ENCODE measurements at places on chromosomes 4 and X.
A peak's percentile ranks its signal among the peaks of the same experiment; 100 is the strongest.

DNA sequence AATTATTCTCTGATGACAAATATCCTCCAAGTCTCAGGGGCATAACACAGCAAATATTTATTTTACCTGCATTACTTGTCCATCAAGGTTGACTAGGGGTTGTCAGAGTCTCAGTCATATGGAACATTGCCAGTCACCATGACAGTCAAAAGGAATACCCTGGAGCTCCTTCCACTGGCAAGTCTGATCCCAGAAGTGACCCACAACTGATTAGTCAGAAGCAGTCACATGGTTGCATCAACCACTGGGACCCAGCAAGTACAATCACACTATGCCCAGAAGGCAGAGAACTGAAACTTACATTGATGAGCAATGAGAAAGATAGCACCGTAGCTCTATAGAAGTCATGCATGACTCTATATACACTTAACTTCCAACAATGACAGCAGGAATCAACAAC is 41.9 kb upstream of the SOD3 start:
- no peak for DNase-seq

- no peak for DNase-seq
These were observed 53.7 kb downstream of the GPM6A start for GRCh38 chr4:175758050-175759024.

DNA sequence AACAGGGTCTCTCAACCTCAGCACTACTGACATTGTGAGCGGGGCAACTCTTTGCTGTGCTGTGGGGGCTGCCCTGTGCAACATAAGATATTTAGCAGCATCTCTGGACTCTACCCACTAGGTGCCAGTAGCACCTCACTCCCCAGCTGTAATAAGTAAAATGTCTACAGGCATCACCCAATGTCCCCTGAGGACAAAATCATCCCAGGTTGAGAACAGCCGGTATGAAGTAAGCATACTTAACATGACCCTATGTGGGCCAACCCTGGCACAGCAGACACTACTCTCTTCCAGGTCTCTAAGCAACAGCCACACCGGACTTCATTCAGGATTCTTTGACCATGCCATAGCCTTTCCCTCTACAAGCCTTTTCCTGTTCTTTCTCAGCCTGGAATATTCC is 10.5 kb upstream of the MGST2 start:
- DNase-seq = peak; percentile 31

DNA sequence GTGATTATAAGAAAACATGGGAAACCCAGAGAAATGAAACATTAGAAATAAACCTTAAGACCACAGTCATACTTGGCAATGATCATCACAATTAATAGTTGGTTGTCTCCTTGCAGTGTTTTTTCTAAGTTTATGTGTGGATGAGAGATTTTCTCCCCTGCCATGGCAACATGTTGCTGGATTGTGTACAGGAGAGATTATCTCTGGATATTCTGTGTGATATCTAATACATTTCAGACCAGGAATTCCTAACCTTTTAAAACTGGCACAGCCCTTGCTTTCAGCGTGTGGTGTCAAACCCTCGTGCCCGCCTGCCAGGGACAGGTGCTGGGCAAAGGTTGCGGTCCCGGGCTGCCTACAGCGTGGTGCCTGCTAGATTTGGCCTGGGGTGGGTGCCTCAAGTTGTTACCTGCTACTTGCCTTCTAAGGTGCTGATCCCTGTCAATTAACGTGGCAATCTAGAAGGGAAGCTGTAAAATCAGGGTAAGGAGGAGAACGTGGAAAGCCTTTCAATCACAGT is 100.5 kb downstream of the TMEM131L start:
- DNase-seq = no peak

DNA sequence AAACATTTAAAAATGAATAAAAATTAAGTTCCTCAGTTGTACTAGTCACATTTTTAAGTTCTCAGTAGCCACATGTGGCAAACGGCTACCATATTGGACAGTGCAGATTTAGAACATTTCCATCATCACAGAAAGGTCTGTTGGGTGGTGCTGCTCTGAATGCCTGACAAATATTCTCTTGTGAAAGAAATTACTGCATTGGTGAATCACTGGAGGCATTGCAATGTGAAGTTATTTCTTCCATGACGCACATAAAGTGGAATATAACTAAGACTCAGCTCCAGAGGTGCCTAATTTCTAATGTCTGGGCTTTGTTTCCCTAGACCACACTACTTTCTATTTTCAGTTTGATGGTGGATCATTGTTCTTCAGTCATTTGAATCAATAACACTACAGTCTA is 44.9 kb downstream of the CLNK start:
- DNase-seq = no peak

- DNase-seq = no peak
These were observed 20.7 kb upstream of the ZNF185 start for GRCh38 chrX:152876931-152877840.

- DNase-seq = peak; percentile 9
These were observed 51.5 kb downstream of the SLC2A9 start for GRCh38 chr4:9969526-9970398.

DNA sequence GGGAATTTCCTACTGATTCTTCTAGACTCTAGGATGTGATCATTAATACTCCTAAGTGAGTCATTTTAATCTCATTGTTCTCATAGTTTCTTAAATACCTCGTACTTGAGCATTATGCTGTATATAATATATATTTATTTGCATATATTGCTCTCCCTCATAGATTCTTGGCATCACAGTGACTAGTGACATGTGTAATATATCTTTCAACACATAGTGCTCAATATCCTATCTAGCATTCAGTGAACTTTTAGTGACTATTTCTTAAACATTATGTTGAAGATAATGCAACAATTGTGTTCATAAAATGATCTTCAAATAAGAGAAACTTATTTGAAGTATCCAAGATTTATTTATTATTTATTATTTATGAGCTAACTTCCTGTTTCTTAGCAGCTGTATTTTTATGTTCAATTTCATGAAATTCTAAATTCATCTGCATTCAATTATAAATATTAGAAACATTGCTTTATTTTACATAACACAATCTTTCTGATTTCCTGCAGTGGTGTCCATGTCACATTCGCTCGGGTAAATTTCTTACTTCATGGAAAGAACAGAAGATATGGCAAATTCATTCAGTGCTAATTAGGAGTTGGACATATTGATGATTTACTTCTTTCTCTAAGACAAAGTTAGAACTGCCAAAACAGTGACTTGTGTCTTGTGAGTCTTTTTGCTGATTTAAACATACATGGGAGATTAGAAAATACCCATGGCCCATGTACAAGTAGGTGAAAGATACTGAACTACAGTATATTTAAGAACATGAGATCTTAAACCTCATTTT is 1095.5 kb upstream of the IGFBP7 start:
- DNase-seq = no peak

DNA sequence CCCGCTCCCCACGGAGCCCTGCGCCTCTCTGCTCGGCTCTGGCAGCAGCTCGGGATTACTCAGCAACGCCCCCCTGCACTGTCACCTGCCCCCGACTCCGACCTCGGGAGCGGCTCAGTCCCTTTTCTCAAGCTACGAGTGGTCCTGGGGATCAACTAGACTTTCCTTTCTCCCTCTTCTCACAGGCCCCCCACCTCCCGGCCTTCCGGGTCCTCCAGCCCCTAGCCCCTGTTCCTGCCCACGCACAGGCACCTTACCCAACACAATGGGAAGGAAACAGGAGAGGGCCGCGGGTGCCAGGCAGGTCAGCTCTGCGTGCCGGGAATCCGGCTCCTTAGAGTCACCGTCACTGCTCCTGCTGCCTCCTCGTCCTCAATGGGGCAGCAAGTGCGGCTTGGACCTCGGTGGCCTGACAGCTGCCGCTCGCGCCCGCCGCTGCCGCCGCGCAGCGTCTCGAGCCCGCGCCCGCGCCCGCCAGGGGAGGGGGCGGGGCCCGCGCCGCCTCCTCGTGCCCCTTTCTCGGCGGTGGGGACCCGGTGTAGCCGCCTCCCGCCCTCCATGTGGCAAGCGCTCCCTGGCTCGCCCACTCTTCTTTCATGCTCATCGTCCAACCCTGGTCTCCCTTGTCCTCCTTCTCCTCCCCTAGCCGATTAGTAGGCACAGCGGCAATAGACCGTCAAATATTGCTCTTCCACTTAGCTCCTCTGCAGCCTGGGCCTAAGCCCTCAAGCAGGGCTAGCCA is at the start of gene RAB9B:
RAB9B (minus strand) TSS at position 455 of the 742 bp plus-strand sequence. CDS start 6,473 bp downstream, outside the sequence.
- DNase-seq = peak; percentile 5

Measured in activated CD4-positive, alpha-beta T cell treated with anti-CD3 and anti-CD28 coated beads, Interleukin-2, amount 10 ng/mL, durations not matched to agents 7 days and 5 days (primary cell).